ENCODE measurements at places on chromosomes 2 and 18.

- no peak for DNase-seq
These were observed 67.0 kb downstream of the DGKD start for GRCh38 chr2:233421091-233421816.

DNA sequence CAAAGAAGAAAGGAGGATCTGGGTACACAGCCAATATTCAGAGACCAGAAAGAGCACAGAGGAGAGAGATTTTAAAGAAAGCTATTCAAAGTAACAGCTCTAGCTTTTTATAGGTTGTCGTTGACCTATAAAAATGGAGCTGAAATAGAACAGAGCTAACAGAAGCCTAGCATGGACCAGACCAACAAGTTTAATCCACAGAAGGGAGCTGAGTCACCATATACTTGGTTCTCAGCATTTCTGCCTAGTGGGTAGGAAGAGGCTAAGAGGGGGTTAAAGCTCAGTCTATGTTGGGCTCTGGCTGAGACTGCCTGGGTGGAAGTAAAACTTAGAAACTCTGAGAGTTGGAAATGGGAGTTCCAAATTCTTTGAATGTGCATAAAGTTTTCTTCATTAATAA lies 678.0 kb upstream of the CDH2 start:
- DNase-seq, result no peak

GRCh38 chr2:60719331-60719730 lies 36.7 kb upstream of the PAPOLG start:
- no peak for DNase-seq

- DNase-seq, result no peak
These were observed 132.2 kb downstream of the PIK3C3 start for GRCh38 chr18:42087235-42087634.

DNA sequence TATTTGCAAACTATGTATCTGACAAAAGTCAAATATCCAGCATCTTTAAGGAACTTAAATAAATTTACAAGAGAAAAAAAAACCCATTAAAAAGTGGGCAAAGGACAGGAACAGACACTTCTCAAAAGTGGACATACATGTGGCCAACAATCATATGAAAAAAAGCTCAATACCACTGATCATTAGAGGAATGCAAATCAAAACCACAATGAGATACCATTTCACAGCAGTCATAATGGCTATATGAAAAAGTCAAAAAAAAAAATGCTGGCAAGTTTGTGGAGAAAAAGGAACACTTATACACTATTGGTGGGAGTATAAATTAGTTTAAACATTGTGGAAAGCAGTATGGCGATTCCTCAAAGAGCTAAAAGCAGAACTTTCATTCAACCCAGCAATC lies 130.3 kb upstream of the LHCGR start:
- DNase-seq, result no peak

DNA sequence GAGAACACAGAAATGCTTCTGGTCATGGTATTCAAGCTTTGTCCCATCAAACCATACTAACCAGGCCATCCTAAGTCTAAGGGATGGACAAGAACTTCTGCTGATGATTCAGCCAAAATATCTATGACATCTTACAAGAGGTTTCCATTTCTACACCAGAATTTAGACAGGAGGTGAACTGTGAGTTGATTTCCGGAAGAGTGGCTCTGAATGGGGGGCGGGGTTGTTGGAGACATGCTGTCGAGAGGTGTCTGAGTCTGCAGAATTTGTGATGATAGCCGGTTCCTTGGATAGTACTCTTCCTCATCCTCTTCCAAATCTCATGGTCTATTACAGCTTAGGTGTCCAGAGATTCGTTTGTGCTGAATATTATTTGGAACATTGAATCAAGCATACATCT lies 408.7 kb upstream of the TCF4 start:
- no peak for DNase-seq

- DNase-seq, result no peak
These were observed 813.7 kb upstream of the ACVR2A start for GRCh38 chr2:147030966-147031720.
